Transverse colon (tissue), 4 donors: ENCODE measurements at places on chromosomes 3 and 15.

- DNase-seq: no peak
Measured at GRCh38 chr3:25397150-25397549, 30.9 kb upstream of the RARB start.

- no peak for DNase-seq
Measured at GRCh38 chr15:83243634-83244033, 36.0 kb upstream of the HDGFL3 start.

GRCh38 chr3:107025961-107026360 lies 351.3 kb upstream of the CCDC54 start:
- no peak for DNase-seq

- DNase-seq: peak; percentile 62
Measured at GRCh38 chr15:57732526-57733331, 26.2 kb downstream of the POLR2M start.

- DNase-seq: no peak
Measured at GRCh38 chr3:133476971-133477375, 77.1 kb downstream of the BFSP2 start.

DNA sequence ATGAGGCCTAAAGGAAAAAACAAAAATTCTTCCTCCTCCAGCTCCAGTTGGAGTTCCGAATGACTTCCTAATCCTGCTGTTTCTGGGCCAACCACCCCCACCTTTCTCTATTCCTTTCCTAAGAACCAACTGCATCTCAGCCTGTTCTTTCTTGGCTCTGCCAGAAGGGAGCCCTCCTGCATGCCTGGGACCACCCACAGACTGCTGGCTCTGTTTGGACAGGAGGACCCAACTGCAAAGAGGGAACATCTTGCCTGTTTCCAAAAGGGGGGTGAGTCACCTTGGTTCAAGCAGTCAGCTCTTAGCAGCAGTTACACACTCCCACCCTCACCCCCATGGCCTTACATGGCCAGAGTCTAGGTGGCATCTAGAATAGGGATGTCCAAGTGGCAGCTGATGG lies 116.0 kb upstream of the PRICKLE2 start:
- no peak for DNase-seq

GRCh38 chr3:117997201-117998049 lies 1037.2 kb downstream of the IGSF11 start:
- DNase-seq: peak; percentile 75

- no peak for DNase-seq
Measured at GRCh38 chr15:49370782-49371181, 52.3 kb upstream of the FGF7 start.

DNA sequence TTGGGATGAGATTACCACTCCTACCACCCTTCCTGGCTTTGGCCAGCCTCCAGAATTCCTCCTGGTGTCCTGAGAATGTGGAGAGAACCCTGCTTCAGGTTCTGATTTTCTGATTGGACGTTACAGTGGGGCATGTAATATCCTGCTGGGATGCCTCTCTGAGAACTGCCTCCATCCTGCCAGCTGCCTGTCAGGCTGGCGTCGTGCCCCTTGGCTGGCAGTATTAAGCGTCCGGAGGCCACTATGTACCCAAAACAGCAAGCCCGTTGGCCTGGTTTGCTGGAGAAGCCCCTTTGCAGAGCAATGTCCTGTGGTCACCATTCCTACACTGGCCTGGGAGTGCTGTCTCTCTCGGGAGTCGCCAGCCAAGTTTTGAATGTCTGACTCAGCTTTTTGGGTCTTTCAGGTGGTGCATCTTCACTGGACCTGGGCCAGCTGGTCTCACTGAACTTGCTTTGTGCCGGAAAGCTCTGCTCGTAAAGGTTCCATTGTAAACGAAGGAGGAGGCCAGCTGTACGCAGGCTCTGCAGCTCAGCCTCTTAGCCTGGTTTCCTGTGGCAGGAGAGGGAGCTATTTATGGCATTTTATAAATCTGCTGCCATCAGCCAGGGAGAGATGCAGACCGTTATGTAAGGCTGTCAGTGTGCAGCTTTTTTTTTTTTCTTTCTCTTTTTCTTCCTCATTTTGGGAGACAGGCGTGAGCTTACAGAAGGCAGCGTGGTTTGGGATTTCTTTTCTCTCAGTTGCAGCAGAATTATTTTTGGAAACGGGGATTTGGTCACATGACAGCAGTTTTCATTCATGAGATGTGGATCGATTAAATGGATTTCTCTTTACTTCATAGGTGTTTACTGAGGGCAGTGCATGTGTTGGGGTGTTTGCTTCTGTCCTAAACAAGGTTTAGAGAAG lies 19.0 kb upstream of the TRAK1 start:
- DNase-seq: peak; percentile 75

- no peak for DNase-seq
Measured at GRCh38 chr15:94122516-94122915, 108.8 kb upstream of the MCTP2 start.

GRCh38 chr15:34941831-34942230 lies 27.7 kb downstream of the AQR start:
- DNase-seq: no peak

DNA sequence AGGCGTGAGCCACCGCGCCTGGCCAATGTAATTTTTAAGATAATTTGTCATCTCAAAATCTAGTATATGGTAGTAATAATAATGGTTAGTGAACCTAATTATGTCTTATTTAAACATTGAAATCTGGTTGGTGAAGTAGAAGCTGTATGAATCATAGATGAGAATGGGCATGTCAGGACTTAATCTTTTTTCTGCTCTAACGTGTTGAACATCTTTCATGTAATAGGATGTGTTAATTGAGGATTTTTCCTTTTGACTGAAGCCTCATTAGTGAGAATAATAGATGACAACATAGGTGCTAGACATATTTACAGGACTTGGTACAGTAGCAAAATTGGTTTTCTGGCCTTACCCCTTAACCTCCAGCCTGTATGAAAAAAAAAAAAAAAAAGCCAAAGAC lies 835.6 kb downstream of the IGSF11 start:
- no peak for DNase-seq

DNA sequence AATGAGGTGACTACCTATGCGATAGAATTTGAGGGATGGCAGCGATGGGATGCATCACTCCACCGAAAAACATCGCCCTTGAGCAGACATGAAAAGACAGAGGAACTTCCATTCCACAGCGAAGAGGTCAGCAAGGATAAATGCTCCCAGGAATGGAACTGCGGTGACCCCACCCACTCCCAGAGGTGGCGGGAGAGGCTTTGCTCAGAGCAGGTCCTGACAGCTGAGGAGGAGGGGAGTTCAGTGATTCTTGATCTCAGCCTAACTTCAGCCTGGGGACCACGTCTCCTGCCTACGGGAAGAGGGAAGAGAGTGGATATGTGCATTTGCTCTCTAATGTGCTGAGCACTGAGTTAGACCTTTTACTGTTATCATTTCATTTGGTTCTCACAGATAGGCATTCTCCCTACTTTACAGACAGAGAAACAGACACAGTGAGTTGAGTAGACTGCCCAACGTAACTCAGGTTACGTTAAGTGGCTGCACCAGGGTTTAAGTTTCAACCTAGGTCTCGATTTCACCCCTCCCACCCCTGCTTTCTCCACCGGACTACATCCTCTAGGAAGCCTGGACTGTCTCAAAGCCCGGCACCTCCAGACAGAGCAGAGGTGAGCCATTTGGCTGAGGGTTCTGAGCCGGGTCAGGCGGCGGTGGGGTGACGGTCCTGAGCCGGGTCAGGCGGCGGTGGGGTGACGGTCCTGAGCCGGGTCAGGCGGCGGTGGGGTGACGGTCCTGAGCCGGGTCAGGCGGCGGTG lies 170.0 kb downstream of the RAB11A start:
- no peak for DNase-seq

GRCh38 chr3:108322352-108322751 lies 26.0 kb downstream of the HHLA2 start:
- no peak for DNase-seq

DNA sequence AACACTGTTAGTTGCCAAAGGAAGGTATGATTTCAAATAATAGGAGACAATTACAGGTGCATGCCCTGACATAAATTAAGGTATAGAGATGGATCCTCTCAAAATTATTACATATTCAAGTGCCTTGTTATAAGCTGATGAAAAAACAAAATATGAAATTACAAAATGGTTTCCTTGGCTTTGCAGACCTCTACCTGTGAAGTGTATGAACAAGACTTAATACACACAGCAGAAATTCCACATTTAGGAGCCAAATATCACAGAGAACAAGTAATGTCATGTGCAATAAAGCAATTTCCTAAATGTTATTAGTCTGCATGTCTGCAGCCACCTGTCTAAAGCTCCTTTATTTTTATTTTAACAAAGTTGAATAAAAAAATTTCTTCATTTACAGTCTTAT lies 151.5 kb downstream of the ALCAM start:
- DNase-seq: no peak

- DNase-seq: no peak
Measured at GRCh38 chr3:145286937-145287336, 874.0 kb downstream of the PLOD2 start.

DNA sequence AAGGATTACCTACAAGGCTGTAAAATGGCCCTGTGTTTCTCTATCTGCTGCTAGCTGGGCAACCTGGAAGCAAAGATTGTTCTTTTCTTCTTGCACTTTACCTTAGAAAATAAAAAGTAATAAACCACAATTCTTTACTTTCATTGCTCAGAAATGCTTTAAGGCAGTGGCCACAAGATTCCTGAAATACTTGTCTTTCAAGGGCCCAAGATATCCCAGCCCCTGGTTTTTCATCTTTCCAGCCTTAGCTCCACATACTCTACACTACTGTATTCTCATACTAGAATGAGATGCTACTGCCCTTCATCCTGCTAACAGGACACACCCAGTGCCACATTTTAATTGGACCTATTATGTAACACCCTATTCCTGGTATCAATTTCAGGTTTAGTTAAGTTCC lies 78.9 kb downstream of the GTF2E1 start:
- DNase-seq: no peak

- DNase-seq: no peak
Measured at GRCh38 chr3:176663837-176664831, 533.1 kb downstream of the TBL1XR1 start.

- no peak for DNase-seq
Measured at GRCh38 chr15:38242055-38242454, 10.6 kb upstream of the SPRED1 start.

DNA sequence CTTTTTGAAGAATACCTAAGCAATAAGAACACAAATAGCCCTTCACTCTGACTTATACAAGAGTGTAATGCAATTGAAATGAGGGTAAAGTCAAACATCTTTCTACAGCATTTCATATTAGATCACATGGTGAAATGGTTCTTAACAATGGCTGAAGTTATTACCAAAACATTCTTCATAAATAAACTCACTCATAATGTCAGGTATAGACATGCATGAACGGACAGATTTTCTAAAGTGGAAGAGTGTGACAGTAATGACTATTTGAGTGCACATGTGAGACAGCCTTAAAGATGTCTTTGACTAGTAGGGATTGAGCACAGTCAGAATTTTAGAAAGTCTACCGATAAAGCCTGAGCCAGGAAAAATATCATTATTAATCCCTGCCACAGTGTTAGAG lies 471.0 kb downstream of the ZPLD1 start:
- DNase-seq: no peak

DNA sequence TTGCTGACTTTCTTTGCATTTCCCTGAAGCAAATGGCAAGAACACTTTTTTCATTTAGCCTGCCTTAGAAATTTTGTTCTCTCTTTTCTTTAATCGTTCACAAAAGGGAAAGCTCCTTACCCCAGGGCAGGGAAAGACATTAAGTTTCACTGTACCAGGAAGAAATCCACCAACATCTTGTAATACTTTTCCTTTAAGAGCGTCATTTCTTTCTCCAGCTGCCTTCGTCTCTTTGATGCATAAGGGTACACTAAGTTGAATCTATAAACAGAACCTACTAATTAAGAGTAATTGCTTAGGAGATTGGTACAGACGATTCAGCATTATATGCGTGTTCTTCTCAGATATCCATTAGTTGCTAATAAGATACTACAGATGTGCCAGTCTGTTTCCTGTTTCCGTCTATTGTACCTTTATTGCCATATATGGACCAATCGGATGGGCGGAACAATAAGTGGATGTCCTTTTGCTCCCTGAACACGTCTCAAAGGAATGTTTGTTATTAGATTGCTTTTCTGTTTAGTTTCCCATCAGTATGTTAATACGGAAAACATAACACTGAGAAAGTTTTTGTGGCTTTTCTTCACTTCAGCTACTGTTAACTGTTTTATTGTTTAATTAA lies 276.7 kb upstream of the RARB start:
- DNase-seq: no peak

GRCh38 chr3:21562243-21562642 lies 188.8 kb downstream of the ZNF385D start:
- no peak for DNase-seq

DNA sequence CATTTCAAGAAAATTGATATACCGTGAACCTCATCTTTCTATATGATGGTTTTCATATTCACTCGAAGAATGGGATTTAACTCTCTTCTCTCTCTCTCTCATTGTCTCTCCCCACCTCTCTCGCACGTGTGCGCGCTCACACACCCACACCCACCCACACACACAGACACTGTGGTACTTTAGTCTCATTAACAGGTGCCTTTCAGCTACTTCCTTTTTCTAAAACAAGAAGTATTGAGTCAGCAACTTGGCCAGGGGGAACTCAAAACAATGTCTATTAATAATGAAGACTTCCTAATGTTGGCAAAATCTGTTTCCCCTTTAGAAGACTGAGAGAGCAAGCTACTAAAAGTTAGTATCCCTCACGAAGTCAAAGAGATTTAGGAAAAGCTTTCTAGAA lies 150.7 kb downstream of the TMCO5A start:
- no peak for DNase-seq

- DNase-seq: peak; percentile 83
Measured at GRCh38 chr3:71583566-71584393, at the start of gene FOXP1. TSS of gene FOXP1 (minus strand) at chr3:71583728. CDS start at chr3:71198381, 385,347 bp downstream.

- peak; percentile 31 for DNase-seq
Measured at GRCh38 chr3:51391566-51392354, 675 bp downstream of the RBM15B start.

DNA sequence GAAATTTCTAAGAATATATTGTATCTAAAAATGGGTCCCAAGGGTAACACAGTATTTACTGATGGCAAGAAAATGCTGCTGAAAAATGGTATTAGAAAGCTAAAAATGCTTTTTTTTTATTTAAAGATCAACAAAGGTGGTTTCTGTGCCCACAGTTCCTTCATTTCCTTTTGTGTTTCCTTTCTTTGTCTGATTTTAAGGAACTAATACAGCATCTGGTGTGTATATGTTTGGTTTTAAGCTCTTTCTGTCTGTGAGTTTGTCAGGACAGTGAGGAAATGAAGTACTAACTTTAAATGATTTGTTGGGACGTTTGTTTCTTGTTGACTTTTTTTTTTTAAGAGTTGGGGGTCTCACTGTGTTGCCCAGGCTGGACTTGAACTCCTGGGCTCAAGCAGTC lies 38.2 kb downstream of the RASA2 start:
- no peak for DNase-seq

DNA sequence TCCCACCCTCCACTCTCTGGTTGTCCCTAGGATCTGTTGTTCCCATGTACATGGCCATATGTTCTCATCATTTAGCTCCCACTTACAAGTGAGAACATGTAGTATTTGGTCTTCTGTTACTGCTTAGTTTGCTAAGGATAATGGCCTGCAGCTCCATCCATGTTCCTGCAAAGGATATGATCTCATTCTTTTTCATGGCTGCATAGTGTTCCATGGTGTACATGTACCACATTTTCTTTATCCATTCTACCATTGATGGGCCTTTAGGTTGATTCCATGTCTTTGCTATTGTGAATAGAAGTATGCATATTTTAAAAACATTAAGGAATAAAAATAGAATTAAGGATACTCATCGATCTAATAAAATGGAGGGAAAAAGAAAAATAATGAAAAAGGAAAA lies 278.4 kb downstream of the MBNL1 start:
- no peak for DNase-seq
